ENCODE measurements at places on chromosomes 7 and 10.

GRCh38 chr10:74507951-74508350, 318.4 kb upstream of the KAT6B start:
- DNase-seq = no peak

DNA sequence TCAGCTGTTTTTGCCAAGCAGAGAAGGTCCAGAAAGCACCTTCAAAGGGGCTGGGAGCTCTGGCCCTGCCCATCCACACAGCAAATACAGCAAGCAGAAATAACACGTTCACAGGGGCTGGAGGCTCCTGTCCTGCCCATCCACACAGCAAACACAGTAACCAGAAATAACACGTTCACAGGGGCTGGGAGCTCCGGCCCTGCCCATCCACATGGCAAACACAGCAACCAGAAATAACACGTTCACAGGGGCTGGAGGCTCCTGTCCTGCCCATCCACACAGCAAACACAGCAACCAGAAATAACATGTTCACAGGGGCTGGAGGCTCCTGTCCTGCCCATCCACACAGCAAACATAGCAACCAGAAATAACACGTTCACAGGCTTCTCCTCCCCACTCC, 558.1 kb downstream of the PTPRN2 start:
- no peak for DNase-seq

GRCh38 chr7:40843338-40843985, 708.7 kb downstream of the SUGCT start:
- no peak for DNase-seq

DNA sequence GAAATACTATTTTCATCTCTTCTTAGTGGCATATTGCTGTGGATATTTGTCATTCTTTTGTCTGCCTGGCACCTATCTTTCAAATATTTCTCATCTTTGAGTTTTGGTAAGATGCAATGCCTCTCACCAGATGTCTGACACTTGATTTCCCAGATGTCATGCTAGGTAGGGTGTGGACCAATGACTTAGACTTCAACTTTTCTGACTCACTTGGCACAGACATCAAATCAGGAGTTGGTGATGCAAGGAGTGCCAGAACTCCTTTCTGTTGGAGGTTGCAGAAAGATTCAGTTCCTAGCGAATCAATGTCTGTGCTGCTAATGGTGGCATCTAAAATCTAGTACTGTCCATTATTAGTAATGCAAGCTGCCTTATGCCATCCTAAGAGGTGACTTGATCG, 216.9 kb upstream of the FERD3L start:
- no peak for DNase-seq

DNA sequence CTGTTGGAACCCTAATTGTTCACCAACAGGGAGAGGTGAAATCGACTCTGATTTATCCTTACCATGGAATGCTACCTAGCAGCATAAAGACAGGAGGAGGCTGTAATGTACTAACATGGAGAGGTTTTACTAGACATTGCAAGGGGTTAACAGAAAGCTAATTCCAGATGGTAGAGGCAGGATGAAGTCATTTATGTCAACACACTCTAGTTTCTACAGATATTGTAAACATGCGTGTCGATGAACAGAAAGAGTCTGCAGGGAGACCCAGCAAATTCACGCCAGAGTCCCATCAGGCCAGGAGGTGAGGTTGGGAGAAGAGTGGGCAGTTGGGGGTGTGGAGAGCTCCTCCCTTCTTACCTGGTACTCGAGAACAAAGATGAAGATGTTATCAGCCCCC, 7.0 kb downstream of the NPC1L1 start:
- no peak for DNase-seq

DNA sequence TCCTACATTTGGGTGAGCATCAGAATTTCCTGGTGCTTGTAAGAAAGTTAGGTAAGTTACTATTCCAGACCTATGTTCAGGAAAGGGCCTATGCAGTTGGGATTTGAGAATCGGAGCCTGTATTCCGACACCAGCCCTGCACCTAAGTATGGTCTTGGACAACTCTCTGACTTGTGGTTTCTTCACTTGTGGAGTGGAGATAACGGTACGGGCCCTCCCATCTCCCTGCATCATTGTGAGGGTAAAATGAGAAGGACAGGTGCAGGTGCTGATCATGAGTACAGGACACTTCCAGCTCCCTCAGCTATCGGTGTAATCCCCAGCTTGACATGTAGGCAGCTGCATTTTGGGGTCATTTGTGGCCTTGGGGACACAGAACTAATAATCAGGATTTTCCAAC, 138.3 kb upstream of the NAMPT start:
- no peak for DNase-seq

All from stimulated activated naive CD8-positive, alpha-beta T cell treated with anti-CD3 and anti-CD28 coated beads, Interleukin-15, Interleukin-2, amounts not matched to agents 100 U/mL and 50 U/mL, for 24 hours (primary cell).